ENCODE measurements at places on chromosomes 11 and 22. TPM values are rescaled to one million over a fixed set of nuclear protein-coding genes. Genes with fewer than 3 reads are reported as not detected.

The C11orf97 gene
- polyA plus RNA-seq, result not detected

The VPREB3 gene
- polyA plus RNA-seq, result not detected

DNA sequence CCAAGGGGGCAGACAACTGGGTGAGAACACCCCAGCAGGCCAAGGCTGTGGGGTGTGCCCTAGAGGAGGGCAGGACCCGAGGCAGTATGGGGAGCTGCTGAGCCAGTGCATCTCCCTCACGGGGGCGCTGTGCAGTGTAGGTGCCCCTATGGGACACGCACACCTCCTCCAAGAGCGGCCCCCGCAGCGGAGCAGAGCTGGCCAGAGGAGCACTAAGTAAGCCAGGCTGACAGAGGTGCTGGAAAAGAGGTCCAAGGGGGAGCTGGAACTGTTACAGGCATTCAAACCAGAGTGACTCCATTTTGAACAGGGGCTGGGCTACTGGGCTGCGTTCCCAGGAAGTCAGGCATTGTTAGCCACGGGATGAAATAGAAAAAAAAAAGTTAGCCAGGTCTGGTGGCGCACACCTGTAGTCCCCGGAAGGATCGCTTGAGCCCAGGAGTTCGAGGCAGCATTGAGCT, 41.8 kb downstream of the TST start:
- DNase-seq, result peak; percentile 9

The KCNQ1OT1 gene
- 0.11 TPM for polyA plus RNA-seq

DNA sequence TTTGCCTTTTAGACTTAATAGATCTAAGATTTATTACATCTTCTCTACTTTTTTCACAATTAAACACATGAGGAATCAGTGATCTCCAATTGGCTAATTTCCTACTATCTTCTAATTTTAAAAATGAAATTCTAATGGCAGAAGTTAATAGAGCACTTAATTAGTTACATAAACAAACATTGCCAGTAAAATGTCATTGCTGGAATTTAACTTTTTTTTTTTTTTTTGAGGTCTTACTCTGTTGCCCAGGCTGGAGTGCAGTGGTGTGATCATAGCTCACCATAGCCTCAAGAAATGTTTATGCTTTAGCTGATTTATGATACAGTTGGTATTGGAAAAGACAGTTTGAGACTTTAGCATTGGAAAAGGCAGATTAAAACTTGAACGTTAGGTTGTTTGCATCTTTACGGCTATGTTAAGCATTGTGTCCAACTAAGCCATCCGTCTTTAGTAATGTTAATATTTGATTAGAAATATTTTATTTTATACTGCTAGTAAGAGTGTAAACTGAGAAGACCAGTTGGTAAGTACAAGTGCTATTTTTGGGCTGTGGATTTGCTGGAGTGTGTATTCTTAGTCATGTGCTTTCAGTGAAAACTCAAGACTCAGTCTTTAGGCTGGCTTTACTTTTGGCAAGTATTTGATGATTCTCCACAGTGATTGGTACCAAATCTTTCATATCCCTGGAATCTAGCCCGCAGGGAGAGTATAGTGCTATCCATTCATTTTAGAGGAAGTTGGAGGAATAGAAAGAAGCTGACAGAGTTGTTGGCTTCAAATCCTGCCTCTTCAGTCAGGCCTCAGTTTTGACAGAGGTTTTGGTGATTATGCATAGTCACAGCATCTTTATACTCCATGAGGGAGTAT, 4.5 kb downstream of the ANO5 start:
- DNase-seq, result no peak

The SGSM1 gene
- polyA plus RNA-seq, result not detected

The TMEM191B gene
- 1.8 TPM for polyA plus RNA-seq

DNA sequence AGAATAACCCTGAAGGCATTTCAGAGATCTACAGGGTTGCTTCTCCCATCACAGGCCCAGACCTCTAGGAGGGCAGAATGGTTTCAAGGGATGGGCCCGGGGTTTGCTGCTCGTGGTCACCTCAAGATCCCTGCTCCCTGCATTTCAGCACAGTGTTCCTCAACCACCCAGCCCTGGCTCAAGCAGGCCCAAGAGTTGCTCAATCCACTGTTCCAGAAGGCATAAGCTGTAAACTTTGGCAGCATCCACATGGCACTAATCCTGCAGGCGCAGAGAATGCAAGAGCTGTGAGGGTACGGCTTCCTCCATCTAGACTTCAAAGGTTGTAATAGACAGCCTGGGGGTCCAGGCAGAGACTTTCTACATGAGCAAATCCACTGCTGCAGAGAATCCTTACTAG, 225.0 kb upstream of the UBASH3B start:
- DNase-seq, result no peak

GRCh38 chr11:13679768-13680167, 11.3 kb downstream of the FAR1 start:
- DNase-seq, result no peak

The CWF19L2 gene
- 1.4 TPM for polyA plus RNA-seq

DNA sequence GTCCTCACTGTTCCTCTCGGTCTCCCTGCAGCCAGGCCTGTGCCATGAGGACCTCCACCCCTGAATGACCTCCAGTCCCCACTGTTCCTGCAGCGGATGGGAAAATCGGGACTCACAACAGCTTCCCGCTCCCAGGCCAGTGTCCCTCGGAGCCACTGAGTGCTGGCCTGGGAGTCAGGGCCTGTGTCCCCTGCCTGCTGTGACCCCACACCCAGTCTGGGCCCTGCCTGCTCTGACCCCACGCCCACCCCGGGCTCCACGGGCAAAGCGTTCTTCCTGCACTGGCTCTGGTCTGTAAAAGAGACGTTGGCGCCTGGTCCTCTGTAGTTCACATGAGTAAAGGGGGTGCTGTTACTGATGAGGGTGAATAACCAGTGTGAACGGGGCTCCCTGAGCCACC, 73.0 kb upstream of the SHISAL1 start:
- DNase-seq, result no peak

GRCh38 chr11:75096456-75097172, at the start of gene OR2AT4:
Gene OR2AT4 (minus strand): TSS chr11:75096876.
- no peak for DNase-seq

The TMEM45B gene
- not detected for polyA plus RNA-seq

DNA sequence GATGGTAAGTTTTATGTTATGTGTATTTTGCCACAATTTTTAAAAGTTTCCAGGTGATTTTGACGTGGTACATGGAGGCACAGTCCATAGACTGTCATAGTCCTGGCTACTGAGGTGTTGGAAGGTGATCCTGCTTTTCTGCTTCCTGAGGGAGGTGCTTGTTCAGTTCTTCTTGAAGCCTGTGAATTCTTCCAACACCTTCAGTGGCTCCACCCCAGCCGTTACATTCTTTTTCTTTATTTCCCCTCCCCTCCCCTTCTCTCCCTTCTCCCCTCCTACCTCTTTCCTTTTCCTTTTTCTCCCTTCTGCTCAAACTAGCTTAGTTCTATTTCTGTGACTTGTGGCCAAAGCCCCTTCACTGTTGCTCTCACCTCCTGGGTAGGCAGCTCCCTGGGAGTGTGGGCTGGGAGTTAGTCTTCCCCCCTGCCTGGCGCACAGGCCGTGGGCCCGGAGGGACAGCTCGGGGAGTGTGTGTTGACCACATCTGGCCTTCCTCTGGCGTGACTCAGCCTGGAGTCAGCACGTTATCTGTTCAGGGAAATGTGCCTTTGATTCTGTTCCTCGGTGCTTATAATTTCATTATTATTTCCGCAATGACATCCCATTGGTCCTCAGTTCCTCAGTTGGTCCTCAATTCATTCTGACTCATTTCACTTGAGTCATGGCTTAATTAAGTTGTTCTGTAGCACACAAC, 566.2 kb downstream of the TBC1D22A start:
- peak; percentile 96 for DNase-seq

GRCh38 chr11:75474878-75475766, 42.1 kb upstream of the KLHL35 start:
- peak; percentile 62 for DNase-seq

- peak; percentile 81 for DNase-seq
Measured at GRCh38 chr22:19214078-19214473, 35.5 kb upstream of the SLC25A1 start.

GRCh38 chr11:62427630-62428233, 8.9 kb downstream of the SCGB1A1 start:
- peak; percentile 58 for DNase-seq

DNA sequence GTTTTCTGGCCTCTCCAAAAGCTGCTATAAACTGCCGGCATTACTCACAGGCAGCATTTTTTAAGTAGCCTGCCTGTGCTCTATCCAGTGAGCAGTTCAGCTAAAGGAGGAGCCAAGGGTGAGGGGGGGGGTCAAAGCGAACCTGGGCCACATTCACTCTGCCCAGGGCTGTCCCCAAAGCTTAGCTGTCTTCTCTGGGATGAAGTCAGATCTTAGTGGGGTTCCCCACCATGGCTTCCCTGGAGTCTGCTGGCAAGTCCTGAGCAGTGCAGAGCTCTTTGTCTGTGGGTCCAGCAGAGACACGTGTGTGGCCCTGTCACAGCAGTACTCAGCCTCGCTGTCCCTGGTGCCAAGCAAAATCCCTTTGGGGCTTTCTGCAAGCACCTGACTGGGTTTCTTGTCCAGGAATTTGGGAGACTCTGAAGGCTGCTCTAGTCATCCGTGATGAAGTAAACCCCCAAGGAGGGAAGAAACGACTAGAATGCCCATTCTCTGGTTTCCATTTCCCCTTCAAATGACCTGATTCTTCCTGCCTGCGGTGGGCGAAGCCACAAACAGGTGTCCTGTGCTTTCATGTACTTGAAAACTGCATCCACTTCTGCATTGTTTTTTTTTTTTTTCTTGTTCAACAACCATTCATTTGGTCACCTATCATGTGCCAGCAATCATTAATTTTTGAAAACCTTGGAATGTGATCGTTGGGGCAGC, 2.6 kb downstream of the KCNJ5 start:
- DNase-seq, result no peak

- peak; percentile 88 for DNase-seq
Measured at GRCh38 chr11:59706518-59707285, 6.9 kb downstream of the OR10V1 start.

The CARD16 gene
- polyA plus RNA-seq, result 29.2 TPM

The CPT1B gene
- 2.1 TPM for polyA plus RNA-seq

The FOLR2 gene
- polyA plus RNA-seq, result not detected

The GRAP2 gene
- 0.32 TPM for polyA plus RNA-seq

GRCh38 chr22:37163575-37164504, 14.1 kb upstream of the IL2RB start:
- no peak for DNase-seq

The LAYN gene
- polyA plus RNA-seq, result 118 TPM

- DNase-seq, result no peak
Measured at GRCh38 chr22:30826670-30827355, 132.1 kb downstream of the OSBP2 start.

DNA sequence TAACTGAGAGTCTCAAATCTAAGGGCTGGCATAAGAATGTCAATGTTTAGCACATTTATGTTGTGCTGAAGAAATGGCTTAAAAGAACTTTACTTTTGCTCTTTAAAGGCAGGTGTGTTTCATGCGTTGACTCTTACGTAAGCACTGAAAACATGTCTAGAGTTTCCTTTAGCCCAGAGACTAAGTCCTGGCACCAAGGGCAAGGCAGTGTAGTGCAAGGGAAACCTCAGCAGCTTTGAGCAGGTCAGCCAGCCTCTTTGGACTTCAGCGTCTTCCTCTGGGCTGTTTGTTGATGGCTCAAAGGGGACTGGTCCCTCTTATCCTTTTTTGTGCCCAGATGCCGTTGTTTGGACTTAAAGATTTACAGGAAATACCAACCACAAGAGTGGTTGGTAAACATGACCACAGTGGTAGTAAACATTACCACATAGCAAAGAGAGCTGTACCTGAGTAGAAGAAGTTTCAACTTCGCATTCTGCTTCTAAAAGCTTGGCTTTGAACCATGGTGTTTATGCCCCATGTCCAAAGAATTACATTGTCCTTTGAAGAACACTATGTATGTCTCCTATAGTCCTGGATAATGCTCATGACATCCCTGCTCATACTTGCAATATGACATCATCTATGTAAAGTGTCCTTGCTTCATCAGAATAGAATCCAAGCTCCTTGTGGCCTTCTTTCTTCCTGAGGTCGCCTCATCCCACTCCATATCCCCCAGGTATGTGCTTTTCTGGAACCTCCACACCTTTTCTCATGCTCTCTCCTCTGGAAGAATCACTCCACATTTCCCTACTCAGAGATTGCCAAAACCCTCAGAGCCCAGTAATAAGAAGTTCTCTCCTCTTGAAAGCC, 23.5 kb downstream of the TENM4 start:
- peak; percentile 28 for DNase-seq

The DDIAS gene
- polyA plus RNA-seq, result 4.3 TPM

The APOL1 gene
- polyA plus RNA-seq, result 0.77 TPM

The BTG4 gene
- not detected for polyA plus RNA-seq

The DENND6B gene
- 4.9 TPM for polyA plus RNA-seq

- no peak for DNase-seq
Measured at GRCh38 chr22:19002684-19003038, 66.6 kb upstream of the PRODH start.

The ZP1 gene
- polyA plus RNA-seq, result 1.2 TPM

DNA sequence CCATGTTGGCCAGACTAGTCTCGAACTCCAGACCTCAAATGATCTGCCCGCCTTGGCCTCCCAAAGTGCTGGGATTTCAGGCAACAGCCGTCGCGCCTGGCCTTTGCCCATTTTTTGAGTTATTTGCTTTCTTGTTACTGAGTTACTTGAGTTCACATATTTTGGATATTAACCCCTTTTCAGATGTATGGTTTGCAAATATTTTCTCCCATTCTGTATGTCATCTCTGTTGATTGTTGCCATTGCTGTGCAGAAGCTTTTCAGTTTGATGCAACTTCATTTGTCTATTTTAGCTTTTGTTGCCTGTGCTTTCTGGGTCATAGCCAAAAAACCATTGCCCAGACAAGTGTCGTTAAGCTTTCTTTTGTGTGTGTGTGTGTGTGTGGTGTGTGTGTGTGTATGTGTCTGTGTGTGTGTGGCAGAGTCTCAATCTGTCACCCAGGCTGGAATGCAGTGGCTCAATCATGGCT, 6.8 kb downstream of the TSGA10IP start:
- DNase-seq, result no peak

The ARHGEF17 gene
- 97.7 TPM for polyA plus RNA-seq

GRCh38 chr11:129239207-129239606, 47.1 kb upstream of the ARHGAP32 start:
- DNase-seq, result no peak

The KMT2A gene
- 18.2 TPM for polyA plus RNA-seq
